CD4-positive, alpha-beta memory T cell (primary cell): ENCODE measurements at places on chromosomes 1 and 21. TPM values are rescaled to one million over a fixed set of nuclear protein-coding genes. Genes with fewer than 3 reads are reported as not detected.

GRCh38 chr1:188708795-188709535 is 1768.7 kb downstream of the BRINP3 start:
- no peak for DNase-seq

DNA sequence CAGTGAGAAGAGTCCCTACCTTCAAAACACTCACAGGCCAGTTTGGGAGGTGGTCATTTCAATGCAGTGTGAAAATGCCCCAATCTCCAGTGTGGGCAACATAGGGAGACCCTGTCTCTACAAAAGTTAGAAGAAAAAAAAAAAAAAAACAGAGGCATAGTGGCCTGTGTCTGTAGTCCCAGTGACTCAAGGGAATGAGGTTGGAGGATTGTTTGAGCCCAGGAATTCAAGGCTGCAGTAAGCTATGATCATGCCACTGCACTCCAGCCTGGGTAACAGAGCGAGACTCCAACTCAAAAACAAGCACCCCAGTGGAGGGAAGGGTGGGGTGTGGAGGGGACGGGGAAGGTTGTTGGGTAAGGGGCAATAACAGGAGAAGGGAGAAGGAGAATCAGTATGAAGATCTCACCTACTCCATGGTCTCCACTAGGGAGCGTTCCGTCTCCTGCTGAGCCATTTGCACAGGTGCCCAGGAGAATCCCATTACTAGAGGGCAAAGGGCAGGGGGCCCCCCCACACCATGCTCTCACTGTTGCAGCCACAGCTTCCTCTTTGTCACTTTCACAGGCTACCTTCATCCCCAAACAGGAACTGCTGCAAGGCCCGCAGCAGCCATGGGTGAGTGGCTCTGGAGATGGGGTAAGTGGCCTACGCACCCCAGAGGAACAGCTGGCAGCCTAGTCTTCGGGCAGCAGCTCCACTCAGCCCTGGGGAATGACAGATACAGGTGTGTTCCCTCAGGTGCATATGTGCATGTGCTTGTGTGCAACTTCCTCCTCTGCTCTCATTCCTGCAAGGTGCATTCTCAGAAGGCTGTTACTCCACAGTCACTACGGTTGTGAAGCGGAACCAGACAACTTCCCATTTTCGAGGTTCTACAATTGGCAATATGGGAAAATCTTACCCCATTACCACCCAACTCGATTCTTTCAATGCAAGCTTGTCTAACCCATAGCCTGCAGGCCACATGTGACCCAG is 87.9 kb upstream of the LYST start:
- peak; percentile 48 for DNase-seq

- no peak for DNase-seq
Observed at GRCh38 chr1:164787834-164788231, 228.8 kb downstream of the PBX1 start.

- DNase-seq = no peak
Observed at GRCh38 chr1:228218513-228219244, 10.8 kb downstream of the OBSCN start.

DNA sequence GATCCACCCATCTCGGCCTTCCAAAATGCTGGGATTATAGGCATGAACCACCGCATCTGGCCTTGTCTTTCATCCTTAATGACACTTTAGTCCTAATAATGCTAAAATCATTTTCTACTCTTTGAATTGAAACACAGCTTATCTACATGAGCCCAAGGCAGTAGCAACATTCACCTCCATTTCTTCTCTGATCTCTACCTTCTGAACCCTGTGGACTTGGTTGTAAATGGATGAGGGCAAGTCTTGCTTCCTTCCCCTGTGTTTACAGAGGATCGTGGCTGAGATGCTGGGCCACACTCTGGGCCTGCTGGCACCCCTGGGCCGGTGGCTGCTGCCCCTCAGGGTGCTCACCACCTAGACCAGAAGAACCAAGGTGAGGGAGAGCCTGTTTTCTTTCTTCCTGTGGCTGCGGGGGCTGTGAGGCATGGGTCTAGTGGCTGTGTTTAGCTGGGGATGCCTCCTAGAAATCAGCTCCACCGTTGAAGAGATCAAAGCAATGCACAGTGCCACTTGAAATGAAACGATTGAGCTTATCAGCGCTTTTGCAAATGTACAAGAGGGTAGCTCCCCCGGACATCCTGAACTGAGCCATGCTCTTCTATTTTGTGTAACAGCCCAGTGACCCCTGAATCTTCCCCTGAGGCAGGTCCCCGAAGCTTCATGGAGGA is 32.2 kb upstream of the LGALS8 start:
- no peak for DNase-seq

- DNase-seq = no peak
Observed at GRCh38 chr1:51435878-51436277, 83.2 kb downstream of the EPS15 start.

The IGSF3 gene
- 0.06 TPM for total RNA-seq

The OR2T2 gene
- total RNA-seq = not detected

GRCh38 chr1:188425687-188426086 is 1596.9 kb downstream of the PLA2G4A start:
- no peak for DNase-seq

DNA sequence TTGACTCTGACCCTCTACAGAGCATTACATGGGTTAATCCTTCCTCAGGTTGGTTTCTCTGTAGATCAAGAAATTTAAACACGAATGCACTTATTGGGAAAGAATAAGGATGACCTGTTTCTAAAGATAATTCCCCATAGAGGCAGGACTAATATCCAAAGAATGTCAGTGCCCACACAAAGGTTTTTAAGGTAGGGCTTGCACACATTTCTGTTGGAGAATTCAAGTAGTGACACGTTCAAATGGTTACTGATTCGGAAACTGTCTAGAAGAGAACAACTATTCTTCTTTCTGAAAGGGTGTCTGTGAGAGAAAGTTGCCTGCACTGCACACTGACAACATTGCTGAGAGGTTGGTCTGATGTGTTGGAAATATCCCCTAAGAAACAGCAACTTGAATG is 167.3 kb downstream of the ZNF326 start:
- no peak for DNase-seq

GRCh38 chr1:174090471-174090870 is 68.3 kb upstream of the RC3H1 start:
- no peak for DNase-seq

GRCh38 chr1:189616893-189617292 is 860.8 kb downstream of the BRINP3 start:
- no peak for DNase-seq

GRCh38 chr1:223161321-223161720 is 18.3 kb upstream of the TLR5 start:
- DNase-seq = no peak

The EPHB2 gene
- 0.35 TPM for total RNA-seq

DNA sequence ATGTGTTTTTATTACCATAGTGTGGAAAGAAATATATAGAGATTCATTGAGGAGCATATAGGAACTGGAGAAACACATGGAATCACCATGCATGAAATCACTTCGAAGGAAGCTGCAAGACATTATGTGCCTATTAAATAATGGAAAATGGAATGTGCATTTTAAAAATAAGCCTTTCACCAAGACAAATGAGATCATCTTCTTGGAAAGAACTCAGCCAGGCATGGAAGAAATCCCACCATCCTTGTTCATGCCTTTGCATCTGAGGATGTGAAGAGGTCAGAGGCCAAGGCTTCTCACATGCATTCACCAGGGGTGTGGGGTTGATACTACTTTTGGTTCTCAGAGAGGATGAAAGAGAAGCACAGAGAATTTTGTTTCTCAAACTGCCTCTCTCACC is 50.0 kb downstream of the C1orf198 start:
- no peak for DNase-seq

The KCNJ6 gene
- not detected for total RNA-seq

DNA sequence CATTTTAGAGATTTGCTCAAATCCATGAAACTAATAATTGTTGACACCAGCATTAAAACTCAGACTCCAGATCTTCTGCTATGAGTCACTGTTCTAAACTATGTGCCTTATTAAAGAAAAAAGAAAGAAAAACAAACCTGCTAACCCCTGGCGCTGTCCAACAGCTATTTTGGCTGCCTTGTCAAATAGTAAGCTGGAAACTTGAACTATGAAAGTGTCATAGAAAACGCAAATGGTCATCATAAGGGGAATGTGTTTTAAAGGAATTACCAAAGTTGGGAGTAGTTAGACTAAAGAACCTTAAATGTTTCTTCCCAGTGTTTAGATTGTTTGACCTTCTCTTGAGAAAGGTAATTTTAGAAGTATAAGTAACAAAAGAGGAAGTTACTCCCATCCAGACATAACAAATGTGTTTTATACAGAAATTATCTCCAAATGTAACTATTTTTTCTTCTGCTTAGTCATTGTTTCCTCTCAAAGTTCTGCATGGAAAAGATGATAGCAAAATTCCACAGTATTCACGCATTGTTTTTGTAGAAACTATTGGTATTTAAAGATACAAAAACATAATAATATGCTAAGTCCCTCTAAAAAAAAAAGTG is 272.4 kb downstream of the TPR start:
- DNase-seq = no peak

The PAPPA2 gene
- total RNA-seq = not detected
